ENCODE measurements at places on chromosomes 16 and 17.

DNA sequence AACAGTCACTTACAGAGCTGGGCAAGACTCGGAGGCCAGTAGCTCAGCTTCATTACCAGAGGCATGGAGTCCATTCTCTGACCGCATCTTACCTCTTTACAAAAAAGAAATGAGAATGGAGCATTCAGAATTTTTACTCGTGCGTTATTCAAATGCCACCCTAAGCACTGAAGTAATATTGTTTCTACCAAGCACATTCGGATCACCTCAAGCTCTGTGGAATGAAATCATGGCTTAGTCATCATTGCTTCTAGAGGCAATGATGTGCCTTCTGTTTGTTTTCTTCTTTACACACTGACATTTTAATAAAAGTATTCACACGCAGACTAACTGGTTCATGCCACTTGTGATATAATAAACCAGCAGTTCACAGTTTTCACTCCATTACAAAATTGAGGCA, 206.8 kb downstream of the PHKB start:
- DNase-seq: no peak

DNA sequence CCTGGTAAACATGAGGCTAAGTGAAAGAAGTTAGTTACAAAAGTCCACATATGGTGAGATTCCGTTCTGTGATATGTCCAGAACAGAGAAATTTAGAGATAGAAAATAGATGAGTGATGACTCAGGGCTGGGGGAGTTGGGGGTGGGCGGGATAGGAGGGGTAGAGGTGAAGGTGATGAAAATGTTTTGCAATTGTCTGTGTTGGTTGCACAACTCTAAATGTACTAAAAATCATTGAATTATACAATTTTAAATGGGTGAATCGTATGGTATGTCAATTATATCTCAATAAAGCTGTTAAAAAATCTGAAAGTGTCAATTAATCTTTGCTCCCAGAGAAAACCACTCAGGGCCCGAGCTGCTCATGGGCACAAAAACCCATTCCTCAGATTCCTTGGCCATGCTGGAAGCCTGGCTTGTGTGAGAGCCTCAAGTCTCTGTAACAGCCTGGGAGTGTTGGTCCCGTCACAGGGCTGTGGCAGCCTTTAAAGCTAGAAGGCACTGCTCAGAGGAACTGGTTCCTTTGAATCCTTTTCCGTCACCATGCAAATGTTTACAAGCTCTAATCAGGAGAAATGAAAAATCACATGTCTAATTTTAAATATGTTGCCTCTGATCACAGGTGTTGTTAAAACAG, 225.3 kb downstream of the WWOX start:
- DNase-seq: no peak

GRCh38 chr16:11609474-11610120, 22.9 kb upstream of the LITAF start:
- DNase-seq: no peak

- DNase-seq: no peak
Observed at GRCh38 chr17:38617967-38618760, 12.4 kb upstream of the SRCIN1 start.

DNA sequence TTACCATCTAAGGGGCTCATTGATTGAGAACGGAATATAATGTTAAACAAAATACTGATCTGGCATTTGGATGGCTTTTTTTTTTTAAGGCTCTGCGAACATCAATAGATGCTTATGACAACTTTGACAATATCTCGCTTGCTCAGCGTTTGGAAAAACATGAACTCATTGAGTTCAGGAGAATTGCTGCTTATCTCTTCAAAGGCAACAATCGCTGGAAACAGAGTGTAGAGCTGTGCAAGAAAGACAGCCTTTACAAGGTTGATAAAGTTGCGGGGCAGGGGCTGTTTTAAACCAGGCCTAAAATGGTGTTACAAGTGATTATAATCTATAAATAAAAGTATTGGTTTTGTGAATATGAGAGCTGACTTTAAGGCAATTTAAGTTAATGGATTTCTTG, 22.3 kb downstream of the PTRH2 start:
- no peak for DNase-seq

DNA sequence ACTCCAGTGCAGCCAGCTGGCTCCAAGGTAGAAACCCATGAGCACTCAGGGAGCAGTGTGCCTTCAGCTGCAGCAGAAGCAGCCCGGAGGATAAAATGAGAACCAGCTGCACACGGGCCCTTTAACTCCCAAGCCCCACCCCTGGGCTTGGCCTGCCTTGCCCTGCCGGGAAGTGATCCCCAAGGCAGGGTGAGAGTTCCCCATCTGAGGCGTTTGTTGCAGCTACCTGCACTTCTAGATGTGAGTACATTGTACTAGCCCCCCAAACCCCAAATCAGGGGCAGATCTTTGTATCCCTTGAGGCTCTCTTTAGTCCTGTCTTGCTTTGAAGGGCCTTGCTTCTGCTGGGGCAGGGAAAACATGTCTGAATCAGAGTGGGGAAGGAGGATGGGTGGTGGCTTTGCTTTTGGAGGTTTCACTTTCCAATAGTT, at the start of gene MVP:
Gene MVP, plus strand, starts transcription at position 192 of the 431 bp plus-strand sequence. CDS start 10,088 bp downstream, outside the sequence.
- no peak for DNase-seq

- no peak for DNase-seq
Observed at GRCh38 chr17:74740641-74741387, 3.8 kb downstream of the RAB37 start.

DNA sequence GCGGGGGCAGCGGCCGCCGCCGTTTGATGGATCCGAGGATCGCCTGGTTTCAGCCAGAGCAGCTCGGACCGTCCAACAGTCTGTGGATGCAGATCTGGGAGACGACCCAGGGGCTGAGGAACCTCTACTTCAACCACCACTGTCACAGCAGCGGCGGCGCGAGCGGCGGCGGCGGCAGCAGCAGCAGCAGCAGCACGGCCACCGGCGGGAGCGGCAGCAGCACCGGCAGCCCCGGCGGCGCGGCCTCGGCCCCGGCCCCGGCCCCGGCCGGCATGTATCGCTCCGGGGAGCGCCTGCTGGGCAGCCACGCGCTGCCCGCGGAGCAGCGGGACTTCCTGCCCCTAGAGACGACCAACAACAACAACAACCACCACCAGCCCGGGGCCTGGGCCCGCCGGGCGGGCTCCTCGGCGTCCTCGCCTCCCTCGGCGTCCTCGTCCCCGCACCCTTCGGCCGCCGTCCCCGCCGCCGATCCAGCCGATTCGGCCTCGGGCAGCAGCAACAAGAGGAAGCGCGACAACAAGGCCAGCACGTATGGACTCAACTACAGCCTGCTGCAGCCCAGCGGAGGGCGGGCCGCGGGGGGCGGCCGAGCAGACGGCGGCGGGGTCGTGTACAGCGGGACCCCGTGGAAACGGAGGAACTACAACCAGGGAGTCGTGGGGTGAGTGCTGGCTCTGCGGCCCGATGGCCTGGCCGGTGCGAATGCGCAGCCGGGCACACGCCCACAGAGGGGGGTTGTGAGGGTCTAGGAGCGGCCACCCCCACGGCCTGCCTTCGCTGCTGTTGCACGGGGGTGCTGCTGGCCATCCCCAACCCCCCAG, 702 bp downstream of the TENT4B start:
- peak; percentile 7 for DNase-seq

GRCh38 chr17:13518261-13519000, 83.3 kb downstream of the HS3ST3A1 start:
- no peak for DNase-seq

DNA sequence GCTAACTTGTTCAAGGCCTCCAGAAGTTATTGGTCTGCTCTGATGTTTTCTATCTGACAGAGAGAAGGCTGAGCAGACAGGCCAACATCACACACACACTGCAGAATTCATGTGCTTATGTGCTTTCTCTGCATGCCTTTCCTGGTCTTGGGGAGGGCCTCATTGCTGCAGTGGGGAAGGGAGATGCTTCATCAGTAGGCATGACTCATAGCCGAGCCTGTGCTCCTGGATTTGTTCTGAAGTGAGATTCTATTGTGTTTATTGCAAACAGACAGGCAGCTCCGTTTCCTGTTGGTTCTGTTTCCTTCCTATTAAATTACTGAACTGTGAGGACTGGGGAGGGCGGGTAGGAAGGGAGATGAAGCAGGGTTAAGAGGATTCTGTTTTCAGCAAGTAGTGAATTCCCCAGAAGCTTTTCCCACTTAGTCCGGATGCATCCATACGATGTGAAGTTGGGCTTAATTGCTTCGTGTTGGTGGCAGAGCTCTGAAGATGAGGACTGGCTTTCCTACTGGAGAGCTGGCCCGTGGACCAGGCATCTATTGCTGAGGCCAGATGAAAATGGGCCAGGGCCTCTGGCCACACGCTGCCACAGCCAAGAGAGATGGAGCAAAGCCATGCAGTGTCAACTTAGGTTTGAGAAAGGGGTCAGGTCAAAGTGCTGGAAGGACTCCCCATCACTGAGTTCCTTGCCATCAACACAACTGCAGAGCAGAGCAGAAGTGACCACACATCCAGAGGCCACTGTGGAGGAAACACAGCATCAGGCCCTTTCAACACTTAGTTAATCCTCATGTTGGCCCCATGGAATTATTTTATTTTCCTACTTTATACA, 179.3 kb downstream of the UTP18 start:
- DNase-seq: no peak

GRCh38 chr16:20681821-20682760, 15.4 kb downstream of the ACSM1 start:
- no peak for DNase-seq

- no peak for DNase-seq
Observed at GRCh38 chr17:69972251-69972650, 102.8 kb upstream of the KCNJ16 start.

DNA sequence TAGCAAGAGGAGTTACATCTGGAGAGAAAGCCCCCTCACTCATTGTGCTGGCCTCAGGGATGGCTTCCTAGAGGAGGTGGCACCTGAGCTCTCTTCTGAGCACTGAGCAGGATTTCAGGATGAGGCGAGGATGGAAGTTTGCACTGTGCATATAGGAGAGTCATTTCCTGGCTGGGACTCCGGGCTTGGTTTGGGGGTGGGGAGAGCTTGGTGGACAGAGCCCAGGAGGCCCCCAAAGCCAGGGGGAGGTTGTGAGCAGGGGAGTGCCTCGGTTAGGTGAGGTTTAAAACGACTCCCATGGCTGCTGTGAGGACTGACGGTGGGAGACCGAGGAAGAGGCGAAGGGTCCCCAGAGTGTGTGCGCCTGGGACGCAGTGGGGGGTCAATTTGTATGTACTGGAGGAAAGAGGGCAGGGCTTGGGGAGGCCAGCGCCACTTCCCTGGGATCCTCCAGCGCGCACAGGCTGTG, 1.2 kb downstream of the CAMKK1 start:
- DNase-seq: no peak

DNA sequence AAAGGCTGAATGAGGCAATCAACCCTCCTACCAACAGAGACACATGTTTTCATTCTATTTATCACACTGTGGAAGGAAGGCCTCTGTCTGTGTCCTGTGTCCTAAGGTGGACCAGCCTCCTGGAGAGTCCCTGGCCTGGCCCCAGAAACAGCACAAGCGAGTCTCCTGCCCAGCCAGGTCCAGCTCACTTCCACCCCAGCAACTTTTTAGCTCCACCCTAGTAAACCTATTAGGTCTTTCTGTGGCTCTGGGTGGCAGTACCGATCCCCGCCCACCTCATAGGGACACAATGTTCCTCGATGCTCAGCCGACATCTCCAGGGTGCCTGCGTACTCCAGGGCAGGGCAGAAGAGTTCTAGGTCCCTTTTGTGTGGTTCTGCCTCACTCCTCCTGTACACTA, 10.7 kb downstream of the DRC3 start:
- DNase-seq: no peak

DNA sequence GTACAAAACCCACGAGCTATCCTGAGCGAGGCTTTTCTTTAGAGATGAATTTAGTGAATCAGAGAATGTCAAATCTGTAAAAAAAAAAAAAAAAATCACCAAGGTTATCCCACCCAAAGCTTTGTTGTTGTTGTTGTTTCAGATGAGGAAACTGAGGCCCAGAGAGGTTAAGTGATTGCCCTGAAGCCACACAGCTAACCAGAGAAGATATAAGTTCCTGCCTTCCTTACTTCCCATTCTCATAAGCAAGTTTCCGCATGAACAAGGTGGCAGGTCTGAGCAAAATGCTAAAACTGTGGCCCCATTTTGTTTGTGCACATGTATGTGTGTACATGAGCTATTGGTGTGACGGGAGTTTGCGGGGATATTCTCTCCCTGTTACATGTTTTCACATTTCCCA, 352.1 kb upstream of the ZFHX3 start:
- DNase-seq: no peak

DNA sequence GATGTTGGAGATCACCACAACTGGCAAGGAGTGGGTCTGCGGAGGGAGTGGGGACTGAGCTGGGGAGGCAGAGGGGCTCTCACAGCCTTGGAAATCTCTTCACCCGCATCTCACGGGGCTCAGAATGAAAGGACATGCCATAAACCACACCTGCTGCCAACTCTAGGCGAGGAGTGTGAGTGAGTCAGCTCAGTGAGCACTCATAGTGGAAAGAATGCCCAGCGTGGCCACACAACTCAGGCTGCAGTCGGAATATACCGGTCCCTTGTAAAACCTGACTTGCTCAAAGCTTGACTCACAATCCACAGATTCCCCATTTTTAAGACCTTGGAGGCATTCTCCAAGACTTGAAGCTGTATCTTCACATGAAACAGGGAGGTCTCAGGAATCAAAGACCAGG, 36.7 kb downstream of the STAT5A start:
- DNase-seq: no peak

- DNase-seq: no peak
Observed at GRCh38 chr17:43530288-43531081, 15.7 kb downstream of the ETV4 start.

GRCh38 chr16:87000001-87000400, 317.2 kb downstream of the C16orf95 start:
- no peak for DNase-seq

GRCh38 chr17:13634021-13634420, 32.3 kb upstream of the HS3ST3A1 start:
- no peak for DNase-seq

- no peak for DNase-seq
Observed at GRCh38 chr16:30750201-30750600, 2.0 kb downstream of the PHKG2 start.

GRCh38 chr17:8004899-8005298, 2.5 kb downstream of the GUCY2D start:
- DNase-seq: no peak

GRCh38 chr17:29699283-29699682, 76.6 kb upstream of the CORO6 start:
- DNase-seq: no peak

DNA sequence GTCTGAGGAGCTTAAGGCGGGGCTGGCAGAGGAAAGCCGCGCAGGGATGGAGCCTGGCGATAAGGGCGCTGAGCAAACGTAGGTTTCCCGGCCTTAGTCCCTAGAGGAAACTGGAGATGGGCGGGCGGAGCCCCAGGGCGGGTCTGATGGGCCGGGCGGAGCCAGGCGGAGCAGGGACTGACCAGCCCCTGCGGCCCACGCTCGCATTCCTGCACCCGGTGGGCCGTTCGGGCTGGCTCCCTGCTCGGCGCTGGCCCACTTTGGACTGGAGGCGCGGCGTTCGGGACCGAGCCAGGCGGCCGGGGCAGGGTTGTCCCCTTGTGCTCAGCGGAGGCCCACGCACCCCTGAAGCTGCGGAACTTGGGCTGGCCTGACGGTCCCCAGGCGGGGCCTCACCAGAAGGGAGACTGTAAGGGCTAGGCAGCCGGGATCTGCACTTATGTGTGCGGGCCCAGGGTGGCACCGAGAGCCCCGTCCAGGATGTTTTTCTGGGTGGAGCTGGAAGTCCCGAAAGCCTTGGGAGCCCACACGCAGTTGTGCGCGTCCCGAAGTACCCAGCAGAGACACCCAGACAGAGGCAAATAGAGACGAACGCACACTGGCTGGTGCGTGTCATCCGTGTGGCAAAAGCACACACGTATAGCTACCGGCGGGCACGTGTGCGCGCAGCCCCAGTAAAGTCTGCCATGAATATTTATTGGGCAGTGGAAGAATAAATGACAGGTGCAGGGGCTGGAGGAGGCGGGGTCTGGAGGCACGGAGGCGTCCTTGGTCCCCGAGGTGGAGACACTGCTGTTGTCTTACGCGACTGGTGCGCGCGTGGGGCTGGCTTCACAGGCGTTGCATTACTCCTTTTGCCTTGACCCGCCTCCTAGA, 1.4 kb downstream of the PYDC1 start:
- DNase-seq: no peak
